Sciatic nerve (tissue), 2 donors: ENCODE measurements at places on chromosomes 6 and 20.
A peak's percentile ranks its signal among the peaks of the same experiment; 100 is the strongest.

- no peak for DNase-seq
These were observed 48.2 kb downstream of the CPNE5 start for GRCh38 chr6:36791085-36791484.

GRCh38 chr20:40563296-40563950 is 125.6 kb downstream of the MAFB start:
- DNase-seq: peak; percentile 69

DNA sequence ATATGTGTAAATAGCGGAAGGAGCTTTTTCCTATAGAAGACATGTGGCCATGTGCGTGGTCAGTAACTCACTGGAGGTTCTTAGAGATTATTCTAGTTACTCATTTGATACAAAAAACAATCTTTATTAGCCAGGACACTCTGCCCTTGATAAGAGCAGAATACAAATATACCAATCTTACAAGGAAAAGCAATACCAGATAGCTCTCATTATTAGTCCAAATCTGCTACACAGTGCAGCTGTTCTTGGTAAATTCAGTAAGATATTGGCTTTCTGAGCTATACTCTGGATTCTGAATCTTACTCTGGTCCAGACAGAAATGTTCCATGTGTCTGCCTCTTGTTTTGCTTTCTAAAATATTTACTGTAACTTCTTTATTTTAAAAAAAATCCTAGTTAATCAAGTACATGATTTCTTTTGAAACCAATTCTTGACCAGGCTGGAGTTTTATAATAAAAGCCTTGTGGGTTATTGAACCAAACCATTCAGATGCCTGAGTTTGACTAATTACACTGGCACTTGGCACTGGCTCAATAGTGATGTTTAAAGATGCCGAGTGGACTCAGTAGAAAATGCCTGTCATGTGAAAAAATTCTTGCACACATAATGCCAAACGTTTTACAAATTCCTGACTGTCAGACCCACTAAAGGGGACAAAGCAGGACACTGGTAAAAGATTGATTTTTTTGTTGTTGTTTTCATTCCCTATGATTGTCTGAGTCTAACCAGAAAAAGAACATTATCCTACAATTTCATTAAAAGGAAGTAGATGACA is 242.8 kb upstream of the TCF21 start:
- no peak for DNase-seq

- DNase-seq: no peak
These were observed 111.3 kb downstream of the ADGRG6 start for GRCh38 chr6:142413111-142413510.

DNA sequence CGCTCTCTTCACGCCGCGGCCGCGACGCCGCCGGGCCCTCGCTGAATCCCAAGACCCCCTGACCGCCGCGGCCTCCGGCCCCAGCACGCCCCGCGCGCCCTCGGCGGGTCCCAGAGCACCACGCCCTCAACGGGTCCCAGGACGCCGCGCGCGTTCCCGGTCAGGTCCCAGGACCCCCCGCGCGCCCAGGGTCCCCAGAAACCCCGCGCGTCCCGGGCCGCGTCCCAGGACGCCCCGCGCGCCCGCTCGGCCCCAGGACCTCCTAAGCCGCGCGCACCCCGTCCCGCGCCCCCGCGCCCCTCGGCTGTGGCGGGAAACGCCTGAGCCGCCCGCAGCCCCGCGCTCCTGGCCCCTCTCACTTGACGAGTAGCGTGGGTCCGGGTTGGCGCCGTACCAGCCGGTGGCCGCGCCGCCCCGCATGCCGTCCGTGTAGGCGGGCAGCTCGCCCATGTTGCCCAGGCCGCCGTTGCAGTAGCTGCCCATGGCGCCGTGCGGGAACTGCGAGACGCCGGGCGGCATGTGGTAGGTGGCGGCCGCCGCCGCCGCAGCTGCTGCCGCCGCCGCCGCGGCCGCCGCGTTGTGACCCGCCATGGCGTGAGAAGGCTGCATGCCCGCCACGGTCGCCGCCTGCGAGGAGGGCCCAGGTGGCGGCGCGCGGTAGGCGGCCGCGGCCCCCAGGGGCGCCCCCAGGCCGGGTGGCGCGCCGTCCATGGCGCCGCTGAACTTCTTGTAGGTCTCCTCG is 556 bp downstream of the NKX2-4 start:
- no peak for DNase-seq

DNA sequence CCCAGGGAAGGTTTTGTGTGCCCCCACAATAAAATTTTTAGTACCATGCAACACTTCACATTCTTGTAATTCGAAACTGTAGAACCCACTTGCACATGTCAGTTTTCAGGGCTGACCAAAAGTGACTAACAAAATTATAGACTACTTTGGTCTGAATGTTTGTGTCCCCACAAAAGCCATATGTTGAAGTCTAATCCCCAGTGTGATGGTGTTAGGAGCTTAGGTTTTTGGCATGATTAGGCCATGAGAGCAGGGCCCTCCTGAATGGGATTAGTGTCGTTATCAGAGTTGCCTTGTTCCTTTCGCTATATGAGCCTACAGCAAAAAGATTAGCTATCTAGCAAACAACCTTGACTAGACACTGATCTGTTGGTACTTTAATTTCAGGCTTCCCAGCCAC is 49.0 kb upstream of the TENT5A start:
- no peak for DNase-seq

- no peak for DNase-seq
These were observed 49.4 kb upstream of the RREB1 start for GRCh38 chr6:7058250-7058923.

- no peak for DNase-seq
These were observed 69.0 kb downstream of the NCOA7 start for GRCh38 chr6:125859727-125860126.

GRCh38 chr6:146026873-146027272 is 2.0 kb upstream of the GRM1 start:
- no peak for DNase-seq

GRCh38 chr20:40056171-40056570 is 632.9 kb downstream of the MAFB start:
- no peak for DNase-seq

DNA sequence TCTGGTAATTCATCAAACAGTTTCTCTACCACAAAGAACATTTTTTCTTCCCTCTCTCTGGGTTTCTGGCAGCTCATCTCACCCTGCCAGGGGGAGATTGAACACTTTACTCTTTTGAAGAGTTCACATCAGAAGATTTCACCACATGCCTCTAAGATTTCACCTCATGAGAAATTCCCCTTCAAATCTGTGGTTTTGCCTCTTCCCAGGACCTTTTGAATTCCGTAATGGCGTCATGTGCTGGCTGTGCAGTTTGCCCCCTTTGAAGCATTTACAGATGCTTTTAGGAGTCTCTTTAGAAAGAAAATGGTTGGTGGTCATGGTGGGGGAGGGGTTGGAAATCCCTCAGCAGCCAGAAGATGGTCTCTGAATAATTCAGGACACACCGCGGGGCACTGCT is 486.1 kb downstream of the QKI start:
- no peak for DNase-seq

DNA sequence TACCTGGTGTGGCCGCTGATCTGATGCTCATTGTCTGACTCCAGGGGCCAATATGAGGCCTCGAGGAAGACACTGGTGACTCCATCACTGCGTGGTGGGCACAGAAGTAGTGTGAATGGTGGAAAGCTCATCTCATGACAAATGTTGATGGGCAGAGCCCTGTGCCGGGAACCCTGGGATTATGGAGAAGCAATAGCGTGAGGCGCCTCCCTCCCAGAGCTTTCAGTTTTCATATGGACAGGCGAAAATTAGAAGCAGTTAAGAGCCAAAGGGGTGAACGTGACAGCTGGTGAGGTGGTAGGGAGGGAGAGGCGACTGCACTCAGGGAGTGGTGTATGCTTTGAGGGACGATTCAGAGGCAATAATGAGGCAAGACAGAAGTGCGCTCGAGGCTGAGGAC is 39.3 kb upstream of the TTPAL start:
- no peak for DNase-seq

- no peak for DNase-seq
These were observed 289.9 kb upstream of the MMS22L start for GRCh38 chr6:97572943-97573342.

DNA sequence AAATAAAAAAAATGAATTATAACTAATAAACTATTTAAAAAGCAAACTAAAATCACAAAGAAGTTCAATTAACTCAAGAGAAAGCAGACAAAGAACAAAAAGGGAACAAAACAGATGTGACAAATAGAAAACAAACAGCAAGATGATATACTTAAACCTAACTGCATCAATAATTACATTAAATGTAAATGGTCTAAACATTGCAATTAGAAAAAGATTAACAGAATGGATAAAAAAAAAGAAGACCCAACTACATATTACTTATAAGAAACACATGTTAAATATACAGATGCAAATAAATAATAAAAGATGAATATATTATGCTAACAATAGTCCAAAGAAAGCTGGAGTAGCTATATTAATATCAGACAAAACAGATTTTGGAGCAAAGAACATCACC is 35.1 kb upstream of the RAB22A start:
- DNase-seq: no peak

DNA sequence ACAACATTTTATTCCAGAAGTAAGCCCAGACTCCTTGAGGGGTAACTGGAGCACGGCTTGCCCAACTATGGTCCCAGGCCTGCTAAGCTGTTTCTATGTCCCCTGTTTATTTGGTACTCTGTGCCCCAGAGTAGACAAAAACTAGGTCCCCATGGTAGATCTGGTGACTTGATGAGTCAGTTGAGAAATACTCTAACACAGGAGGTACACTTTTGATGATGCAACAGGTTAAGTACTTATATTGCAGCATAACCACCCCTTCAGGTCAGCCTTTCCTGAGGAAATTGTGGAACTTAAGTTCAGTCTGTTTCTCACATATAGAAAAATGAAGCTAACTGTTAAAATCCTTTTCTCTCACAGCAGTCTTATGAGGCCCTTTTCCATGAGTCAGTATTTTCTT is 19.6 kb downstream of the TTPAL start:
- DNase-seq: no peak

GRCh38 chr6:109966299-109966698 is 11.8 kb upstream of the GPR6 start:
- no peak for DNase-seq

- DNase-seq: no peak
These were observed 217.5 kb downstream of the TENT5A start for GRCh38 chr6:81534934-81535465.

DNA sequence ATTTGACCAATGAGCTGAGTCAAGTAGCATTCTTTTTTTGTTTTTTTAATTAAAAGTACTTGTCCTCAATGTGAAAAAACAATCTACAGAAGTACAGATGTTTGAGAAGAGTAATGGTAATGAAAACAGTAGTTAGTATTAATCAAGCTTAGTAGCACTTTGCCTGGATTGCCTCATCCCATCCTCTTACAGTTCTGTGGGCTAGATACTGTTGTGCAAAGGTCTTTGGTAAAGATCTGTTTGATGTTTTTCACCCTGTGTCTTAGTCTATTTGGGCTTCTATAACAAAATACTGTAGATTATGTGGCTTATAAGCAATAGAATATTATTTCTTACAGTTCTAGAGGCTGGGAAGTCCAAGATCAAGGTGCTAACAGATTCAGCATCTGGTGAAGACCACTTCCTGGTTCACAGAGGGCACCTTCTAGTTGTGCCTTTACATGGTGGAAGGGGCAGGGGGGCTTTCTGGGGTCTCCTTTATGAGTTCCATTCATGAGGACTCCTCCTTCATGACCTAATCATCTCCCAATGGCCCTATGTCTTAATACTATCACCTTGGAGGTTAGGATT is 84.3 kb downstream of the SHLD1 start:
- no peak for DNase-seq

- no peak for DNase-seq
These were observed 7.4 kb downstream of the PSMG4 start for GRCh38 chr6:3266170-3266569.

DNA sequence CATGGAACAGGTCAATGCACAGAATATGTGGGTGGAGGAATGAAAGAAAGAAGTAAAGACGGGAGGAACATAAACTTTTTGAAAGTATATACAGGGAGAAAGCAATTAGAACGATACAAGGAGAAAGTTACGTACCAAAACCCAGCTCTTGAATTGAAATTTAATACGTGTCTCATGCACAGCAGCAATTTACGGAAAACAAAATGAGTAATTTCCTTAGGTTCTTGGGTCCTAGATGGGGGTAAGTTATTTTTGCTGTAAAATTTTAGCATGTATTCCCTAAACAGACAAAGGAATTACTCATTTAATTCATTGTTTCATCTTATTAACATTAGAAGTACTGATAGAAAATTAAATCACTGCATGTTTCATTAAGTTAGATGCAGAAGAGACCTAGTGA is 75.8 kb downstream of the PDE10A start:
- DNase-seq: no peak

- DNase-seq: no peak
These were observed 115.9 kb upstream of the BMP2 start for GRCh38 chr20:6651561-6651960.

GRCh38 chr6:158131926-158132325 is 36.1 kb downstream of the SERAC1 start:
- DNase-seq: no peak

DNA sequence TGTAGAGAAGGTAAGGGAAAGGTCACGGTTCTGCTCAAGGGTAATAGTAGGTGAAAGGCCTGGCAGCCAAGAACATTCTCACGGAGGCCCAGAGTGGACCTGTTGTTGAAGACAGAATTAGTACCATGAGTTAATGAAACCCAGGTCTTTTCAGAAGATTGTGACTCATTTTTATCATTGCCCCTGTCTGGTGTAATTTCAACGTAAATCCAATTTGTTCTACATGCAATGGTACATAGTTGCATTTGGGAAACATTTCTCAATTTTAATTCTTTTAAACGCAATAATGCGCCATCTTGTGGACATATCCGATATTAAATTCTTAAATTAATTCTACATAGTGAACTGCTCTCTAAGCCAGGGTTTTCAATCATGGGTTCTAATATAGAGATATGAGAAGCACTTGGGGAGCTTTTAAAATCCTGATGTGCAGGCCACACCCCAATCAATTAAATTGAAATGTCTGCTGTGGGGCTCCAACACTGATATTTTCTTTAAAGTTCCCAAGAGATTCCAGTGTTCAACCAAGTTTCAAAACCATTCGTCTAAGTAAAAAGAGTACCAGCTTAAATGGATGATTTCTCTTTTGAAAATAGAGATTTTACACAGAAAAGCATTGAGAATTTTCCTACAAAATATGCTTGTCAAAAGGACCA is 257.4 kb downstream of the PLCB1 start:
- DNase-seq: no peak

DNA sequence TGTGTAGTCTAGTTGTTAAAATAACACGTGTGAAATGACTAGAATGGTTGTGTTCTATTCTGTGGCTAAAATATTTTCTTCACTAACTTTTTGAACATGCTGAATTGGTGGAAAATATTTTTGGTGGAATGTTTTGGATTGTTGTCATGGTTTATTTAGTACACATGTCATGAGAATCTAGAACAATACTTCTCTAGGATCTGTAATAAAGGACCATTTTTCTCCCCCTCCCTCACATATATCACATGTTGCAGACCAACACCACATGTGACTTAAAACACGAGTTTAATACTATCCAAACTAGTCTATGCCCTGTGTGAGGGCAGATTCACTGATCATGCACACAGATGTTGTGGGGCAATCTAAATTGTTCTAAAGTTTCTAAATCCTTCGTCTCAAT is 29.2 kb downstream of the FIG4 start:
- no peak for DNase-seq

- DNase-seq: no peak
These were observed 10.5 kb downstream of the KCNK15 start for GRCh38 chr20:44756011-44756688.
